CD4-positive, alpha-beta T cell treated with Interleukin-15 for 4 hours (primary cell): ENCODE measurements at places on chromosomes 12 and 14.

- DNase-seq: no peak
Observed at GRCh38 chr12:508795-509194, 49.1 kb downstream of the B4GALNT3 start.

GRCh38 chr12:62466018-62466593 lies 520 bp upstream of the MON2 start:
- DNase-seq: peak; percentile 9

DNA sequence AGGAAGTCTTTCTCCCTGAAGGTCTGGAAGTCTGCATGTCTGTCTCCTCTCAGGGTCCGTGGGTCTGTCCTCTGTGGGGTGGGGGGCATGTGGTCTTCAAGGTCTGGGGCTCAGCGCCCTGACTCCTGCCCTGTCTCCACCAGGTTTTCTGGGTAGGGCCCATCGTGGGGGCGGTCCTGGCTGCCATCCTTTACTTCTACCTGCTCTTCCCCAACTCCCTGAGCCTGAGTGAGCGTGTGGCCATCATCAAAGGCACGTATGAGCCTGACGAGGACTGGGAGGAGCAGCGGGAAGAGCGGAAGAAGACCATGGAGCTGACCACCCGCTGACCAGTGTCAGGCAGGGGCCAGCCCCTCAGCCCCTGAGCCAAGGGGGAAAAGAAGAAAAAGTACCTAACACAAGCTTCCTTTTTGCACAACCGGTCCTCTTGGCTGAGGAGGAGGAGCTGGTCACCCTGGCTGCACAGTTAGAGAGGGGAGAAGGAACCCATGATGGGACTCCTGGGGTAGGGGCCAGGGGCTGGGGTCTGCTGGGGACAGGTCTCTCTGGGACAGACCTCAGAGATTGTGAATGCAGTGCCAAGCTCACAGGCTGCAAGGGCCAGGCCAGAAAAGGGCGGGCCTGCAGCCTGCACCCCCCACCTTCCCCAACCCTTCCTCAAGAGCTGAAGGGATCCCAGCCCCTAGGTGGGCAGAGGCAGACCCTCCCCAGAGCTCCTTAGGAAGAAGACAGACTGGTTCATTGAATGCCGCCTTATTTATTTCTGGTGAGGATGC lies 3.4 kb downstream of the AQP5 start:
- DNase-seq: no peak

DNA sequence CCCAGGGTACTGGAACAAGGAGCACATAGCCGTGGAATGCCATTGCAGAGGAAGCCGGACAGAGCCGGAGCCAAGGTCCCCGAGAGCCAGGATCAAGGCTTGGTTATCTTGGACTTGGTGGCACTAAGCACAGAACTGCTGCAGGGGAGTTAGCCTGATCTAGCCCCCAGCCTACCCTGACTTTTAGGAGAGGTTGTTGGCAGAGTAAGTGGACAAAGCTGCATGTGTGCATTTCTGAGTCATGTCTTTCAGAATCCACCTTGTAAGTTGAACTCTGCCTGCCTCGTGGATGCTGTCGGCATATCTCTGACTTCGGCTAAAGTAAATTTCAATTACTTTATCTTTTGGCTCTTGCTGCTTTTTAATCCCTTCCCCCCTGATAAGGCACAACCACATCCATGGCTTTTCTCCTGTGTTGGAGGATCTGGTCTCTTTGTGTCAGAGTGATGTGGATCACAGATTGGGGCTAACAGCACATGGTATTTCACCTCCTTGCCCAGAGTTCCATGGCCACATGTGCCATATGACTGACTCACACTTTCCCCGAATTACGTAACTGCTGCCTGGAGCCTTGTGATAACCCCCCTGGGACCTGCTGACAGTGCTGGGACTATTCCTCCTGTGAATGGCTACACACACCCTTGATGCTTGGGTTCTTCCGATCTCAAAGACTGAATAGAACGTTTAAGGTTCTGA lies 240.3 kb downstream of the EMP1 start:
- no peak for DNase-seq

DNA sequence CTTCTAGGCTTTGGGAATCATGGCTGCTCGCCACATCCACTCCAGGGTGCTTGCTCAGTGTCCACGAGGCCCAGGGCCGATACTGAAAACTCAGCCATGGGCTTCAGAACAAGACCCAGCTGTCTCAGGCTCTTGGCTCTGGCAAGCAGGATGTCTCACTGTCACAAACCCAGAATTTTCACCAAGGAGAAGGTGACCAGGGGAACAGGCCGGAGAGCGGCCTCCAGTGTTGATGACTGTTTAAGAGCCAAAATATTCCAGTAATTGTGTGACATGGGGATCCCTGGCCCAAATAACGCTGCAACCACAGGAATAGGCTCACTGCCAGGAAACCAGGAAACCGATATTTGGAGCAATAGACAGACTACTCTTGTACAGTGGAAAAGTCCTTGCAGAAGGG lies 9.8 kb upstream of the SERPINA5 start:
- DNase-seq: no peak

- DNase-seq: no peak
Observed at GRCh38 chr12:92558806-92559205, 144.0 kb upstream of the PLEKHG7 start.

- DNase-seq: no peak
Observed at GRCh38 chr14:51095854-51096823, 1.2 kb upstream of the TRIM9 start.

DNA sequence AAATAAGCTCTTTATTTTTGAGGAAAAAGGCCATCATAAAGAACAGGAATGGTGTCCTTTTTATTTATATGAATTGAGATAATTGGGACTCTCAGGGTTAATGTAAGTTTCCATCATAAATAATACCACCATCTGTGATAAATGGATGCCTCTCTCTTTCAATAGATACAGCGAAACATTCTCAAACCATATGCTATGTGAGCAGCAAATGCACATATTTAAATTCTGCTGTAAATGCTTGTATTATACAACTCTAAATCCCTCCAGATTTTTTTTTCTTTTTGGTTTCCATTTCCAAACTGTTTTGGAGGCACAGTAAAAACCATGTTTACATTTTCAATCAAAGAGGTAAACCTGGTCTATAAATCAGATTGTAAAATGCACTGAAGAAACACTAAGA lies 132.3 kb downstream of the TMEM132C start:
- no peak for DNase-seq
